ENCODE measurements at places on chromosomes 7 and 10.

GRCh38 chr7:32204361-32205018 is 134.3 kb upstream of the PDE1C start:
- DNase-seq: no peak

DNA sequence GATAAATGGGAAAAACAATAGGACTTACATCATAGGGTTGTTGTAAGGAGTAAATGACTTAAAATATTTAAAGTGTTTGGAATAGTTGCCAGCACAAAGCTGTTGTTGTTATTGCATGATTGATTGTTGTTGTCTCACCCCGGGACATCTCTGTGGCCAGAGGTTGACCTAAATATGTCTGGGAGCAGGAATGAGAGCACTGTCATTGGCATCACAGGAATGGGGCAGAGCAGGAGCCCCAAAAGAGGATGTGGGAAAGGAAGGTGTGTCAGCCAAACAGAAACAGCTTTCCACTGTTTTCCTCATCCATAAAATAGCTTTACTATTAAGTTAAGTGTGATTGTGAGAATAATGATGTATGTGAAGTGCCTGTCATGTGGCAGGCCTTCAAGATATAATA is 121.6 kb downstream of the TMEM168 start:
- no peak for DNase-seq

DNA sequence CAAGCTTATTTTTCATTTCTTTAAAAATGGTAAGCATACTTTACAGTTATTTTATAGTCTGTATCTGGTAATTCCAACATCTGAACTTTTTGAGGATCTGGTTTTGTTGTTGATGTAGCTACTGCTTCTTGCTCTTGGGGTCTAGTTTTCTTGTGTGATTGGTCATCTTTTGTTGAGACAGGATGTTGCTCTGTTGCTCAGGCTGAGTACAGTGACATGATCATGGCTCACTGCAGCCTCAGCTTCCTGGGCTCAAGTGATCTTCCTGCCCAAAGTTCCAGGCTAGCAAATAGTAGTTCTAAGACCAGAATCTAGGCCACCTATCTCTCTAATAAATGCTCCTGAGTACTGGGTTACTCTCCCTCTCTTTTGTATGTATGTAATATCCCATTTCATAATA is 75.7 kb downstream of the NRCAM start:
- no peak for DNase-seq

DNA sequence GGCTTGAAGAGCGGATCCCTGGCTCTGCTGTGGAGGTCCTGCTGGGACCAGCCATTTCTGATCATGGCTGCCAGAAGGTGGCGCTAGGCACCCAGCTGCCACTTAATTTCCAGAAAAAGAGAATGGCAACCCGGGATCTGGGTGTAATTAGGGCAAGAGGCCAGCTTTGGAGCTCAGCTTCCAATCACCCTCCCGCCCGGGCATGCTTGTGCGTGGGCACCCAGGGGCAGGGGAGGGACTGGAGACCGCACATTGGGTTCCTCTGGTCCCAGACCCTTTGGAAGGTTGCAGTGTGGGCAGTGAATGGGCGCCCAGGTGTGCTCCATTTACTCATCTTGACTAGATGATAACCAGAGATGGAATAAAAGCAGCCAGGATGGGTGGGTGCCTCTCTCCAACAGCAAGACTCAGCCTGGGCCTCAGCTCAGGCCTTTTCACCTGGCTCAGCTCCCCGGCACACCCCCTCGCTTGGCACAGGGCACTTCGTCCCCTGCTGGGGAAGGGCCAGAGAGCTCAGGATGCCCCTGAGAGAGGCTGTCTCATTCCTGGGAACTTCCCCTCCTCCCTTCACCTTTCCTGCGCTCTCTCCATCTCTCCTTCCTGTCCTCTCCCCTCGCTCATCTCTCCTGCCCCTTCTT is 14.7 kb downstream of the FAM241B start:
- no peak for DNase-seq

GRCh38 chr10:35712486-35712885 is 70.4 kb upstream of the FZD8 start:
- DNase-seq: no peak

DNA sequence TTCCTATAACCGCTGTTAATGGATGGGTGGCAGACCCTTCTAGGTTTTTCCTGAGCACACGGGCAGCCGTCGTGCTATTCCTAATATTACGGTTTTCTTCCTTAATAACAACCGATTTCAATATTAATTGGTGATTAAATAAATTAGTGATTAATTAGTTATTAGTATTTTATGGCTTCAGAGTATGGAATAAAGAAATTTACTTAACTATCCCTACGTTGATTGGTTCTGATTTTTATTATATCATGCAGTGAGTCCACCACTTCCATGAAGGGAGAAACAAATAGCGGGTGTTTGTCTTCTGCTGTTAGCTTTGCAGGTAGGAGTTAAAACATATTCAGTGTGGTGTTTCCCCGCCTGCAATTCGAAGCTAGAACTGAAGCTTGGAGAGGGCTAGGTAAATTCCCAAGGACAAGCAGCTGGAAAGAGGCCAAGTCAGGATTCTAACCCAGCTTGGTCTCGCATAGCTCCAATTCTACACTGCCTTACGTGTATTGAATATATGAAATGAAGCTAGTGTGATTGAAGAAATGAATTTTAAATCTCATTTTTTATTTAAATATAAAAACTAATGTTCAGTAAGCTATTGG is 928 bp upstream of the CSTF2T start:
- DNase-seq: no peak

DNA sequence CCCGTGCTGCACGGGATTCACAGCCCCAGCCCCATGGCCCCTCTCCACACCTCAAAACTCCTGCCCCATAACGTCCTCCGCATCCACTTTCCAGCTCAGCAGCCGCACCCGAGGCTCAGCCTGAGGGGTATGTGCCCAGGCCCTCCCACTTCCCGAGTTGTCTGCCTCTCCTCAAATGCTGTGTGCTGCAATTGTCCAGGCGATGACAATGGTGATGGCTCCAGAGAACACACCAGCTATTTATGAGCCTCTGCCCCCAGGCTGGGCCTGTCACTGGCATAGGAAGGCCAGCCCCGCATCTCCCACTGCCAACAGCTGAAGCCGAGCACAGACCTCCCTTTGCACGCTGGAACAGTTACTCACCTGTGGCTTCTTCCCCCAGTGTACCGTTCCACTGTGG is 2.4 kb upstream of the LDB3 start:
- DNase-seq: no peak

DNA sequence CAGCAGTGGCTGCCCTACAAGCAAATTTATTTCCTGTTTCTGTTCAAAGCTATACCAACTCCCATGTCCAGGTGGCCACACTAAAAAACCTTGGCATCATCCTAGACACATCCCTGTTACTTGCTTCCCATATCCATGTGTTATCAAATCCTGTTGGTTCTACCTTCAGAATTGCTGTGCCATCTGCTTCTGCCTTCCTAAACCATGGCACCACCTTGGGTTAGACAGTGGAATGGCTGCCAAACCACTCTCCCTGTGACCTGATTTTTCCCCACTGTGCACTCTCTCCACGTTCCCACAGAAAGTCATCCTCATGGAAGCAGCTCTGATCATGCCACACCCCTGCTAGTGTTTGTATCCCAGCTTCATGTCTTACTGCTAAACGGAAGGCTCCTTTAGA is 697.6 kb upstream of the GALNT17 start:
- no peak for DNase-seq

- DNase-seq: no peak
Observed at GRCh38 chr7:42661312-42661711, 250.6 kb downstream of the C7orf25 start.

DNA sequence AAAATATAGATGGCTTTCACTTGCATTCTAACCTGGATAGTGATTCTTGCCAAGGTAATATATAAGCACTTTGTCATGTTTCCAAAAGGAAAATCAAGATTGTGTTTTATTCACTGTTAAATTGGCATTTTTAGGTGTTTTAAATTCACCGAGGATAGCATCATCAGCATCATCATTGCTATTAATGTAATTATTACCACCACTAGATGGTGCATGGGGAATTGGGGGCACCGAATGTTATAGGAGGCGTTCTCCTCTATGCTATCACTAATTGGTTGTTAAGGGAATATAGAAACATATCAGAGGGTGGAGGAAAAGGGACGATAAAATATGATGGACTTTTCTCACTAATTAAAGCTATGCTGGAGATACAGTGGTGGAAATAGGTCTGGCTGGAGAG is 95.5 kb downstream of the CELF2 start:
- DNase-seq: no peak

DNA sequence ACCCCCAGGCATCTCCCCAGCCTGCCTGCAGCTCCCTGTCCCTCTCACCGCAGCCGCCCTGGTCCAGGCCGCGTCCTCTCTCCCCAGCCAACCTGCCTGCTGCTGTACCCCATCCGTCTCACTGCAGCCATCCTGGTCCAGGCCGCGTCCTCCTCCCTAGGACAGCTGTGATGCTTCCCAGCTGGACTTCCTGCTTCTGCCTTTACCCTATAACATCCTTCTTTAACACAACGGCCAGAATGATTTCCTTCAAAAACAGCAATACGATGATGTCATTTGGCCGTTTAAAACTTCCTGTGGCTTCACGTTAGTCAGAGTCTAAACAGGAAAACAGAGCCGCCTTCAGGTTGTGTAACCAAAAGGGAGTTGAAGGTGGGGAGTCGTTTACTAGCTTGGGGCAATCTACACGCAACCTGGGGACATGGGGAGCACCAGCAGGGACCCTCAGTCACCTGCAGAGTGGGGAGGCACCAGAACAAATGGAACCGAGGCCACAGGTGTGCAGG is 32.2 kb upstream of the ZFAND2A start:
- DNase-seq: no peak

DNA sequence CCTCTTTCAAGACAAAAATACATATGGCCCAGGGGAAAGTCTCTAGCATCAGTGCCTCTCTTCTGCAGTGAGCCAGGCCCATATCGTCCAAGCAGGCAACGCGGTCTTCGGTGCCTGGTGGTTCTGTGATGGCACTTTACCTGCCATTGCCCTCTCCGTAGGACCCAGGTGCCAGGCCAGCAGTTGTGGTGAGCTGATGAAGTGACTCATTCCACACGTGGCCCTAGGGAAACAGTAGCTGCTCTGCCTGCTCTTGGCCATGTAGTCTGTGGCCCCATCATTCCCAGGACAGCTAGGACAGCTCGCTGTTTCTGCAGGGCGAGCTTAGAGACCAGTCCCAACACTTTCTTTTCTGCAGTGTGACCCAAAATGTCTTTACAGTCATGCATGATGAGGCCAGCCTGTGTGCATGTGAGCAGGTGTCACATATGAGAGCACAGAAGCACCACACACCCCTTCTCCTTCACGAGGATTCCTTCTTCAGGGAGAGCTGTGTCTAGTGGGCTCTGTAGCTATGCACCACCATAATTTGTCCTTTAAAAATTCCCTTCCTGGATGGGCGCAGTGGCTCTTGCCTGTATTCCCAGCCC is 39.0 kb downstream of the SVIL start:
- DNase-seq: no peak

DNA sequence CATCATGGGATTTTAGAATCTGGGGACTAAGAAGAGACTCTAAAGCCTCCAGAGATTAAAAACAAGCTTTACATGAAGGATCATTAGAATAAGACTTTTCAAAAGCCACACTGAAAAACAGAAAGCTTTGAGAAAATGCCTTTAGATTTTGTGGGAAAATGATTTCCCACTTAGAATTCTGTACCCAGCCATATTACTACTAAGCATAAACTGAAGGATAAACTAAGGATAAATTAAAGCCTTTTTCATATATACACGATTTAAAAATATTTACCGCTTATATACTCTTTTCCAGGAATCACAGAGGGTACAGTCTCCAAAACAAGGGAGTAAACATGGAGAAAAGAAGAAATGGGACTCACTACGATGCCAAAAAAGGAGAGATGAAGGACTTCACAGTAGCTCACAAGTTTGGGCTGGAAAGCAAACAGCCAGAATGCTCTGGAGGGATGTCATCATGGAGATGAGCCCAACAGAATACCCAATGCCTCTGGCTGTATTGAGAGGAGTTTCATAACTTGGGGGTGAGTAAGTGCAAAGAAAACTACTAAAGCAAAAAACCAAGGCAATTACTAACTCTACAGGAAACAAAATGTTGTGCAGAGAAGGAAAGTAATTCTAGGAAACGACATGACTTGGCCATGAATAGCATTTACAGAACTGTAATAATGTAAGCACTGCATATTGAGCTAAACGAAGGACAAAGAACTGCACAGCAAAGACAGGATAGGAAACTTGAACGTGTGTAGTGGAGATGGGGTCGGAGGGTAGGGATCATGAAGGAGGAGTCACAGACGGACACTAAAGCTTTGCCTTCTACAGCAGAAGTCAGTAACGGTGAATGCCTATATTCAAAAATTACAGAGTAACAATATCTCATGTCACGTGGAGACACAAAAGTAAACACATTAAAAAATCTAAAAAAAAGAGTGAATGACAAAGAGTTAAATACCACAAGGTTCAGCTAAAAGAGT is 61.4 kb upstream of the ASAH2 start:
- DNase-seq: no peak

DNA sequence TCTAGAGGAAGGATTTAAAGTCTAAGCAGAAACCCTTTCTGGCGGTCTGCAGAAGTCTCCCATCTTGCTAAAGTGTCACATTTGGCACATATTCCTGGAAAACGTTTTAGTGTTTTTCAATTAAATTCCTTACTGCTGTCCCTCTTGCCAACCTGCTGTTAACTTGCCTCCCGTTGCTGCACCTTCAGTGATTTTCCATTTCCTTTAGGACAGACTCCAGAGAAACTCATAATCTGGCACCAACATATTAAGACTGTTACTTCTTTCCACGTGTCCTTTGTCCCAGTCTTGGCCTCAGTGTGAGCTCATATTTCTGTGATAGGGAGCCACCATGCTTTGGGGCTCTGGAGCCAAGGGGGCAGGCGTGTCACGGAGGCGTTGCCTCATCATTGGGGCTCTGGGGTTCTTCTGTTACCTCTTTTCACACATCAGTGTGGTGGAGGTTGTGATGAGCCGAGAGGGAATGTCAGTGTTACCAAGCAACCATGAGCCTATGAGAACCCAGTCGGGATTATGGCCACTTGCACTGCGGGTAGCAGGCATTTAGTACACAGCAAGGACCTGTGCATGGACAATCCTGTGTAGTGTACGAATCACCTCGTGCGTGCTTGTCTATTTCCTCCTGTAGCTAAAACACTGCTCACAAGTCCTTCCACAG is 26.0 kb upstream of the ZNF32 start:
- no peak for DNase-seq

DNA sequence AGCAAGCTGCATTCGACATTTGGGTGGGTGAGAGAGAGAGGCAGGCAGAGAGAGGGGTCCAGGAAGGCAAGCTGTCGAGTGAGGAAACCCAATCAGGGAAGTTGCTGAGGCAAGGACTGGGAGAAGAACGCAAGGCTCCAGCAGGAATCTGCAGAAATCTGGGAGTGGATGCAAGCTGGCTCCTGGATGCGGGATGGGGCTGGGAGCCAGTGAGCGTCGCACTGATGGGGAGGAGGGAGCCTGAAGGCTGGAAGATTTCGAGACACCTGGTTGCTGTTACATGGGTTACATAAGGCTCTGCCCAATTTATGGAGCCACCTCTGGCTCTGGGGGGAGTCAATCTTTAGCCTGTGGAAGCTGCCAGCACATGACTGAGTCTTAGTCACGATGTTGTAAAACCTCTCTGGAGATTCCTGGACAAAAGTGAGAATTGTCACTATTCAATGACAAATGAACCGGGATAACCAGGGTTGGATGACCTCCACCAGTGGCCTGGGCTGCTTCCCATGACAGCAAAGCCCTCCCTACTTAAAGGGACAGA is 51.1 kb upstream of the ADRB1 start:
- no peak for DNase-seq
